ENCODE measurements at places on chromosomes 7 and 10.

DNA sequence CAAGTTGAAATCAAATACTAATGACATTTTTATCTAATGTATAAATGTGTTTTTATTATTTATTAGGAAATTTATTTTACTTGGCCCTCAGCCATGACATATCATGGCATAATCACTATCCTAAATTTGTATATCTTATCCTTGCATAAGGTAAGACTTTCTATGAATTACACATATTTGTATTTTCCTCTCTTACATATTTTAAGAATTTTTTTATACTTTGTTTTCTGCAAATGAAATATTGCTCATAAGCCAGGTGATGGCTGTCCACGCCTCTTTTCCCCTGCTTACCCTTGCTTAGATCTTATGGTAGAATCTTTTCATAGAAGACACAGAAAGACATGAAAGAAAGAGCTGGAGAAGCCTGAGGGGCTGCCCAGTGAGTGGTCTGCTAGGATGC lies 48.2 kb downstream of the IKZF1 start:
- no peak for DNase-seq

DNA sequence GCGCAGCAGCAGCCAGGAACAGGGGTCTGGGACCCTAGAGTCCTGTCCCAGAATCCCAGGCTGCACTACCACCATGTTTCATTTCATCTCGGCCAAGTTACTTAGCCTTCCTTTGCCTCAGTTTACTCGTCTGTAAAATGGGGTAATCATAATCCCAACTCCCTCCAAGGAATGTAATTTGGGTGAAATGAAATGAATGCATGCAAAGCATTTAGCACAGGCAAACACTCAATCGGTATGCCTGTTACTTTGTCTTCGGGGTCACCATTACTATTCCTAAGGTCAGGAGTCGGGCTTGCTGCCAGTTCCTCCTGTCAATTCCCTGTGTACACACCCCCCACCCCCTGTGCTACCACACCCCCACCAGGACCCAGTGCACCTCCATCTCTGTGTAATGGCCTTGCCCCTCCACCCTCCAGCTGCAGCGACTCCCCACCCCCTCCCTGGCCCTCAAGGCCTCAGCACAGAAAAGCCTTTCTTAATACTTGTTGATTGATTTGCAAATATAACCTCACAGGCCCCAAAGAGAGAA lies 1.7 kb downstream of the TNS3 start:
- DNase-seq, result no peak

- no peak for DNase-seq
Observed at GRCh38 chr7:82755705-82756551, 312.4 kb upstream of the CACNA2D1 start.

- no peak for DNase-seq
Observed at GRCh38 chr10:113613977-113614690, 49.7 kb downstream of the NRAP start.

DNA sequence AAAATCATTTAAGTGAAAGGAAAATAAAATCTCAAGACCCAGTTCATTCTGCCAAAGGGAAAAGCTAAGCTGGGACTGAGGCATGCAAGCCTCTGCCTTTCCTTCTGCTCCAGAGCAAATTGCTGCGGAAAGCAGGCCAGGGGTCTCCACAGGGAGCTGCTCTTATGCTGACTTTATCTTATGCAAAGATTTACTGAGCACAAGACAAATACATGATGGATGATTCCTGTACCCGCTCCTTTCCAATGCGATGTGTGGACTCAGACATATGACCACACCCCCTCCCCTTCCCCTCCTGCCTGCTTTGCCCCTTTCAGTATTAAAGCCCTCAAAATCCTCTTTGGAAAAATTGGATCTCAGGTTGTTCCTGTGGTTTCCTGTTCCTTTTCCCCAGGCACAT lies 74.2 kb upstream of the INSIG1 start:
- no peak for DNase-seq

- no peak for DNase-seq
Observed at GRCh38 chr7:3260401-3260715, 40.7 kb upstream of the SDK1 start.

DNA sequence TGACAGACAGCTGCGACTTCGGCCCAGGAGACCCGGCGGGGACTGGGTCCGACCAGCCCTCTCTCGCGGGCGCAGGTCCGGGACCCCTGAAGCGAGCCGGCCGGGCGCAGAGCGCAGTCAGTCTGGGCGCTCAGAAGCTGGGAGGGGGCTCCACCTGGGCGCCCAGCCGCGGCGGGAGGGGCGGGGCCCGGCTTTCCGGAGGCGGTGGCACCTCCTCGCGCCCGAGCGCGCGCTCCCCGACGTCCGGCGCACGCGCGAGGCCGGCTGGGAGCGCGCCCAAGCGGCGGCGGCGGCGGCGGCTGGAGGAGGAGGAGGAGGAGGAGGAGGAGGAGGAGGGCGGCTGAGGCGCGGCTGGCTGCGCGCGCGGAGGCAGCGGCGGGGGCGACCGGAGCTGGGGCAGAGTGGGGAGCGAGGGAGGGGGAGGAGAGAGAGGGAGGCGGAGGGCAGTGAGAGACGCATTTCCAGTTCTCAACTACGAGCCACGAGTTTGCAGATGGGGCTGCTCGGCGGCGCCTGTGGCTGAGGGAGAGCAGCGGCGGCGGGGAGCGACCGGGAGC lies at the start of gene PALS2:
TSS of gene PALS2 (plus strand) at position 456 of the 557 bp plus-strand sequence. CDS start 50,216 bp downstream, outside the sequence.
- DNase-seq, result peak; percentile 79

- DNase-seq, result no peak
Observed at GRCh38 chr7:73972614-73973013, 55.4 kb upstream of the ELN start.

DNA sequence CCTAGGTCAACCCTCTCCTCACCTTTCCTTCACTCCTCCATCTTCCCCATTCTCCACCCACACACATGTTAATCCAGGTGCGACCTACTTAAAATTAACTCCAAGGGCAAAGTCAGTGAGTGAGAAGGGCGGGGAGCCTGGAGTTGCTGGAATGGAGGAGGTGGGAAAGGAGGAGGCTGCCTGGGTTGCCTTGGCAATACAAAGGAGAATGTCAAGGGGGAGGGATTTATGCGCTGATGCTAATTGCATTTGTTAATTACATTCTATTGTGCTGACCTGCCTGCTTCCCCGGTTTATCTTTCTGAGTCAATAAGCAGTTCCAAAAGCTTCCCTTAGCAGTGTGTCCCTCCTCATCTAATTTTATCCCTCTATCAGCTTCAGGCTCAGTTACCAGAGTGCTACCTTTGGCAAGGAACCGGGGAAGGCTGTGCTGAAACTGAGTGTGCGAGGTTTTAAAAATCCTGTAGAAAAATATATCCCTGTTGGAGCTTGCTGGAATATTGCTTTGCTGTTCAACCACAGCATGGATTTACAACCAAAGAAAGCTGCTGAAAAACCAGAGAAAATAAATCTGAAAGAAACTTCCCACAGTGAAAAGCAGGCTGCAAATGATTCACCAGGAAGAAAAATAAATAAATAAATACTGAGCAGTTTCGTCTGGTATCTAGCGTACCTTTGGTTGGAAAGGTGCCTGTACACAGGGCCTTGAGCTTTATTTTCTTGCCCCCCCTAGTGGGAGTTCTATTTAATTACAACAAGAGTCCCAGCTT lies 113.2 kb upstream of the DGKB start:
- peak; percentile 68 for DNase-seq

- no peak for DNase-seq
Observed at GRCh38 chr7:131674131-131674530, 117.7 kb upstream of the PODXL start.

- no peak for DNase-seq
Observed at GRCh38 chr7:157650801-157651200, 314.0 kb downstream of the DNAJB6 start.

- DNase-seq, result no peak
Observed at GRCh38 chr10:113957013-113957412, 86.7 kb upstream of the ADRB1 start.

- DNase-seq, result no peak
Observed at GRCh38 chr10:43968076-43968475, 319.4 kb upstream of the ZNF32 start.

GRCh38 chr10:50540069-50540825 lies 83.5 kb downstream of the SGMS1 start:
- DNase-seq, result no peak

DNA sequence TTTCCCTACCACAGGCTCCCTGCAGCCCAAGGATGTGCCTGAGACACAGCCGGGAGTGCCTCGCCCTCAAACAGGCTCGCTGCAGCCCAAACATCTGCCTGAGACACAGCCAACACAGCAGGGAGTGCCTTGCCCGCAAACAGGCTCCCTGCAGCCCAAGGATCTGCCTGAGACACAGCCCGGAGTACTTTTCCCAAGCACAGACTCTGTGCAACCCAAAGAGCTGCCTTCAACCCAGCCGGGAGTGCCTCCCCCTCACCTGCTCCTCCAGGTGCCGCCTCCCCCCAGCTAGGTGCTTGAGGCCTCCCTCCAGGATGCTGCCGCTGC lies 42.9 kb downstream of the ANTXRL start:
- DNase-seq, result peak; percentile 28

DNA sequence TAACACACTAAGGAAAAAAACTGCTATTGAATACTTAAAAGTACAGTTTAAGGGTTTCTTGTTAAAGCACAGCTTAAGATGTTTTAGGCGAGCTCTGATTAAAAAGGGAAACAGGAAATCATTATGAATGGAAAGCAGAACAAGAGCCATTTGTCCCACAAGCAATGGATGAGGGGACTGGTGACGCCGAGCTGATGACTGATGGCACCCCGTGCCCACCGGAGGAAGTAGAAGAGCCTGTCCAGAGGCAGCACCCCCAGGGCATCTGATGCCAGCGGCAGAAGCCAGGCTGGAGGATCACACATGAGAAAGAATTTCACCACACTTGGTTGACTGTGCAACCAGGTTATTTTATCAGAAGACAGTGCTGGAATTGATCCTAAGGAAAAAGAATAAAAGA lies 15.0 kb upstream of the INSIG1 start:
- DNase-seq, result no peak

DNA sequence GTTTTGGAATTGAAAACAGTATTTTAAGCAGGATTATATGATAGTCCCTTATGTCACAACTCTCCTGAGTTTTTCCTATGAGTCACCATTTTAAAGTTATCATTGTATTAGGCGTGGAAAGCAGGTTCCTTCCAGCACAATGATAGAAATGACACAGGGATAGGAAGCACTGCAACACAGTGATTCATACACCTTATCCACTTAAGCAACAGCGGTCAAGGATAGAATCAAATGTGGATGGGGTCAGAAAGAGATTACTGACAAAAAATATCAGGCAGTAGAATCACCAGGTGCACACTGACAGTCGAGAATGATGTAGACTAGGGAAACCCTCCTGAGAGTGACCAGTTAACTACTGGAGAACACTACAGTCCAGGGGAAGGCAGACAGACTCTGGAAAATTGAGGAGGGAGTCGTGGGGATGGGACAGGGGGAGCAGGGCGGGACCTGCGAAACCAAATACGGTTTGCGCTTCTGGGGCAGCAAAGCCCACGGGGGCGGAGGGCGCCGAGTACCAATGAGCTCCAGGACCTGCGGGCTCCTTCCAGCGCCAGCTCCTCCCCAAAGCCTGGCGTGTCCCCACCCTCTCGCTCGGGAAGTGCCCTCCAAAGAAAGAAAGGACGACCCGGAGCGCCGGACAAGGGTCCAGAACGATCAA lies 479 bp downstream of the PNPLA8 start:
- no peak for DNase-seq

DNA sequence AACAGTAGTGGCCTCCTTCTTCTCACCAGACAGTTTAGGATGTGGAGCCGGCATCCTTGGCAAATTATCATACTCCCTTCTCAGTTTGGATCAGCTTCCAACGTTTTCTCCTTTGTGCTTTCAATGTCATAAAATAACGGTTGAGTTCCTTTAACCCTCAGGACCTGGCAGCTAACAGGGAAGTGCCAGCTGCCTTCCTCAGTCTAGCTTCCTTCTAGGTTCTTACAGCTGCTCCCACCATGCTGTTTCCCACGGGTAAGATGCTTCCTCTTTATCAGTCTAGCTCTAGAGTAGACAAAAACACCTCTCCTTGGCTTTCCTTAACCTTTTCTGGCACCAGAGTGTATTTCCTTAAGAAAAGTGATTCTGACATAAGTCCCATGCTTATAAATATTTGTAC lies 33.2 kb downstream of the BLVRA start:
- DNase-seq, result no peak

Data from ELF-1 (cell line).